ENCODE measurements at places on chromosomes 2 and 18.

DNA sequence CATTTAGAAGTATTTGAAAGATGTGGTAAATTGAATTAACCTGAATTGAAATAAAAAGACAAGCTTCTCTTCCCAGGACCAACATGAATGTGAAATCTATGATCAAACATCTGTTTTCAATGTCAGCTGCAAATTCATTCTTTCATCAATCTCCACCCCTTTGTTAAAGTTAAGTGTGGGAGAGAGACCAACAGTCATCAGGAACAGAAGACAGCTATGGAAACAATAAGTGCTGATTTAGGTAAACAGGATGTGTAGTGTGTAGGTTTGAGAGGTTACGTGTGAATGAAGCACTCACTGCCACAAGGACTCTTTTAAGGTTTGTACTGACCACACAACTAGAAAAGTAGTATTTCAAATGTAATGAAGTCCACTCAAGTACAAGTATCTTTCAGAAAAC is 1659.8 kb upstream of the CELF4 start:
- DNase-seq, result no peak

GRCh38 chr18:79011300-79011870 is 31.8 kb downstream of the SALL3 start:
- no peak for DNase-seq

DNA sequence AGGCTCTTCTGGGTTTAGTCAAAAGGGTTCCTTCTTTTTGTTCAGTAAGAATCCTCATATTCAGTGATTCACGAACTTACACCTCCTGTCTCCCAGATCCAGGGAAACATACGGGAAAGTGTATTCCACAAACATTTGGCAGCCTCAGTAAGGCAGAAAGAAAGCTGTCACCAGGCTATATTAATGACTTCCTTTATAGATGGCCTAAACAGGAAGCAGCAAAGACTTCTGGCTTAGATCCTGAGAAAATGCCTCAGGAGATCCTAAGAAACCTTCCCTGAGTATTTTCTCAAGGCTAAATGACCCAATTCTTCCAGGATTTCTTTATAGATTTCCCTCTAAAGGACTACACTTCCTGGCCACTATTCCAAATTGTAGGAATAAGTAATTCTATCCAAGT is 1995.5 kb upstream of the CELF4 start:
- peak; percentile 53 for DNase-seq

DNA sequence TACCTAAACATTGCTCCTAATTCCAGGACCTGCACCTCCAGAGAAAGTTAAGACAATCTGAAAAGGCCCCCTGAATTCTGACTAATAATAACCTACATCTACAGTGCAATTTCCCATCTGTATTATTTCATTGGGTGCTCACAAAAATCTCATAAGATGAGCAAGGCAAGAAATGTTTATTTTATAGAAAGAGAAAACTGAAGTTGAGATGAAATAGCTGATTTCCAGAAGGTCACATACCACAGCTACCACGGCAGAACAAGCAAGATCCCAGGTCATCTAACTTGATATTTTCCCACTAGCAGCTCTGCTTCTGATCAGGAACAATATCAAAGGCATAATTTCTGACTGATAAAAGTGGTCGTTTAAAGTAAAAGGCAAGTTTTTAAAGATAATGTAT is 105.8 kb upstream of the COL5A2 start:
- no peak for DNase-seq

DNA sequence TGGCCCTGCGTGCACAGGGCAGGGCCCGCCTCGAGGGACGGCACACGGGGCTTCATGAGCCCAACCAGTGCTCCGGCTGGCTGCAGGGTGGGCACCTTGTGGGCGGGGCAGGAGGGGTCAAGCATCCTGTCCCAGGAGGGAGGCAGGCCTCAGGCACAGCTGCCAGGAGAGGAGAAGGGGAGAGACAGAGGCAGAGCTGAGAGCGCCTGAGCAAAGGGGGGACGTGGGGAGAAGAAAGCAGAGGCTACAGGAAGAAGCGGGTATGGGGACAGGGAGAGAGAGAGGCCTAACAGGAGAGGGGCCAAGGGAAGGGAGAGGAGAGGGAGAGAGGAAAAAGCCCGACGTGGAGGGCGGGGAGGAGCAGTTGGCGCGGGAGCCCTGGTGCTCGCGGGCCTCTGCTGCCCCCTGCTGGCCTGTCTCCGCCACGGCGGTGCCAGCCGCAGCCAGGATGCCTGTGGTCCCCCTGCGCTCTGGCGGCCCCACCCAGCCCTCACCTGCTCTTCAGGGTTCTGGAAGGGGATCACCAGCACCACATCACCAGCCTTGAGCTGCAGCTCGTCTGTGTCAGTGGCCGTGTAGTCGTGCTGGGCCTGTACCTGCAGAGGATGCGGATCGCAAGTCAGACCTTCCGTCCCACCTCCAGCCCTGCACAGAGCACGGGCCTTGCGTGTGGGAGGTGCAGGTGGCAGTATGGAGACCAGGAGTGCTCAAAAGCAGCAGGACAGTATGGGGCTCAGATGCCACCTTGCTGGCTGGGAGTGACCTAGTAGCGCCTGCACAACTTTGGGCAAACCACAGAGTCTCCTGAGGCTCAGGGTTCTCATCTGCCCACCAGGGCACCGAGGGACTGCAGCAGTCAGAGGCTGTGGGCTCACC is 56.8 kb downstream of the BIN1 start:
- peak; percentile 55 for DNase-seq

GRCh38 chr2:72112981-72113846 is 34.4 kb downstream of the CYP26B1 start:
- no peak for DNase-seq

DNA sequence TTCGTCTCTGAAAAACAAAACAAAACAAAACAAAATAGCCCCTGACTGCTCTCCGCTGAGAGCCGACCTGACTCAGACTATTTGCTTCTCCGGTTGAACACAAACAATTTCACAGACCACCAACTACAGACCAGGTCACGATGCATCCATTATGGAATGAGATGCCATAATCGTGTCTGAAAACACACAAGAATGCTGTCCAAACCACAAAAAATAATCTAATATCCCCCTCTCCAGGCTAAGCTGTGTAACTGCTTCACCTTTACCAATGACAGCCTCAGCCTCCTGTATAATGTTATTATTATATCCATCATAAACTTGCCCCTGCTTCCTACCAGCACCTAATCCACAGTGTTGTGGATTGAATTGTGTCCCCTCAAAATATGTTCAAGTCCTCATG is 114.7 kb downstream of the DNAH6 start:
- DNase-seq, result peak; percentile 57

DNA sequence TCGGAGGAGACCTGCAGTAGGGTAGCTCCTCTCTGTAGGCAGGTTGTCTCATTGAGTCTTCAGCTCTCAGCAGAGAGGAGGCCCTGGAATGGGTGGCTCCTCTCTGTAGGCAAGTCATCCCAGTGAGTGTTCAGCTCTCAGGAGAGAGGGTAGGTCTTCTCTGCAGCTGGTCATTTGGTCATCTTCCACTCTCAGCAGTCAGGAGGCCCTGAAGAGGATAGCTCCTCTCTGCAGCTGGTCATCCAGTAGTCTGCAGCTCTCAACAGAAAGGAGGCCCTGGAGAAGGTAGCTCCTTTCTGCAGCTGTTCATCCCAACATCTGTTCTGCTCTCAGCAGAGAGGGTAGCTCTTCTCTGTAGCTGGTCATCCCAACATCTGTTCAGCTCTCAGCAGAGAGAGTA is 26.0 kb upstream of the RUFY4 start:
- DNase-seq, result no peak

DNA sequence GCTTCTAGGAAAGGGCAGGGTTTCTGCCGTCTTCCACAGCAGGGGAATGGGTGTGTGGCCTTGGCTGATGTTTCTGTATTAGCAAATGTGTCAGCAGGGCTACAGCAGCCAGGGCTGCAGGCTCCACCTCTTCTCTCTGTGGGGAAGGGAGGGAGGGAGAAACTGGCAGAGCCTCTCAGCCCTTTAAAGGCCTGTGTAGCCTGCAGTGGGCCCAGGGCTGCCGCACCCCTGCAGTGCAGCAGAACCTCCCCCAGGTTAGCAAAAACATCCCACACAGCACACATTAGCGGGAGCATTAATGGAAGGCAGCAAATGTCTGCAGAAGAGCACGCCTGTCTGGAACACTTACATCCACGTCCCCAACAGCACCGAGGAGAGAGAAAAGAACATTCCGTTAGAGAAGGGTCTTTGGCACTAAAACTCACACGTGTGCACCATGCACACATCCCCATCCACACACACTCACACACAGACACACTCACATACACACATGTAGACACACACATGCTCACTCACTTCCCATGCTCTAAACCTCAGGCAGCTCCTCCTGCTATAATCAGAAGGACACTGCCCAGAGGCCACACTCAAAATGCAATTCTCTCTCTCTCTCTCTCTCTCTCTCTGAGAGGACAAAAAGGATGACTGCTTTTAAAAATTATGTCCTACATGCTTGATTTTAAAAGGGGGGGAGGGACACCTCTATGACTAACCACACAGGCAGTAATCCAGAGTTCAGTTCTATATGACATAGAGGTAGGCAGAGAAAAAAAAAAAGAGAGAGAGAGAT is 24.1 kb downstream of the MRPL35 start:
- DNase-seq, result peak; percentile 84

DNA sequence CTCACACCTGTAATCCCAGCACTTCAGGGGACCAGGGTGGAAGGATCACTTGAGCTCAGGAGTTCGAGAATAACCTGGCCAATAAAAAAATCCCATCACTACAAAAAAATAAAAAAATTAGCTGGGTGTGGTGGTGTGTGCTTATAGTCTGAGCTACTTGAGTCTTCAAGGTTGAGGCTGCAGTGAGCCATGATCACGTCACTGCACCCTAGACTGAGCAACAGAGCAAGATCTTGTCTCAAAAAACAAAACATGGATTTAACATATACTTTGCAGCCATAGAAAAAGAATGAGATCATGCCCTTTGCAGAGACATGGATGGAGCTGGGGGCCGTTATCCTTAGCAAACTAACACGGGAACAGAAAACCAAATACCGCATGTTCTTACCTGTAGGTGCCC is 22.2 kb downstream of the SH2D6 start:
- no peak for DNase-seq

DNA sequence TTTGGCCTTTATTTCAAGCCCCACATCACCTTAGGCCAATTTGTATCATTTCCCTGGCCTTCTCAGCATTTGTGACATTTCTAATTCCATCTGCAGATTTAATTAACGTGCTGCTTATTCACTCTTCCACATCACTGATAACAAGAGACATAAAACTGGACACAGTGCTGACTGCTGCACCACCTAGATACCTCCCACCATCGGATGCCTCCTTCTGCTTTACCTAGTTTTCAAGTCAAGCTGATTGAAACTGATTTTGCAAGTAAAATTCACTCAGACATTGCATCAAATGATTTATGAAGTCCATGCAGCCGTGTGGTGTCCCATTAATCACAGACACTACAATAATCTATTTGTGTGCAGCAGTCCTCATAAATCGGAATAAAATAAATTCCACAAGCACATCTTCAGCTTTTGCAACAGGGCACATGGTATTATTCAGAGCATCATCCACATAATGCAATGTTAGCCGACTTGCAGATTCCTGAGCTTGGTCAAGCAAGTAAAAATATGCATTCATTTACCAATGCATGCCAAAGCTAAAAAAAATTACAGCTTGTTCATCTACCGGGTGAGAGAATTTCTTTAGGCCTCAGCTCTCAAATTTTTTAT is 15.9 kb upstream of the CRIM1 start:
- DNase-seq, result peak; percentile 52

DNA sequence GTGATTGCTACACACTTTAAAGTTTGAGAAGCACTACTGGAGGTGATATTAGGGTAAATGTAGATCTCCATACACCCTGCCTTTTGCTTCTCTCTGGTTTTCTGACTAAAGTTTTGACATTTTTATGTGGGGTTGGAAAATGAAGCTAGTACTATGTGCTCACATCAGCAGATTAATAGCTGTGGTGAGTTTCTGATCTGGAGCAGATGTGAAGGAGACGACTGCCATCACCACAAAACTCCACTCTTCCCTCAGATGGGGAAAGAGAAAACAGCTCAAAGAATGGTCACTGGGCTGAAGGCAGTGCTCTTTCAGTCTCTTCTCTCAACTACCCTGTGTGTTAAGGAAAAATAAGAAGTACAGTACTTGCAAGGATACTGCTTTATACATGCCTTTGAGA is 37.2 kb downstream of the PLEKHA3 start:
- DNase-seq, result no peak

DNA sequence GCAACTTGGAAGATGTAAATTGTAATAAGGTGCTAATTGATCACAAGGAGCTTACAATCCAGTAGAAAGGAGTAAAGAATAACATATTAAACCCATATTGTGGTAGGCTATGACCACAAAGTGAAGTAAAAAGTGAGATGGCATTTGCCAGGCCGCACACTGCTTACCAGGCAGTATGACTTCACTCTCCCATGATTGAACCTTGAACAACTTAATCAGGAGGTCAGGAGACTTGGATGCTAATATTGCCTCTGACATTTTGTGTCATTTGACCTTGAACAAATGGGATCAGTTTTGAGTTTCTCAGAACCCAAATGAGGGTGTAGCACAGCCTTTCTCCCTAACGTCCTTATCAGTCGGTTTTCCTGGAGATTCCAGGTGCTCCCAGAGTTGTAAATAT is 44.0 kb downstream of the SLC9A2 start:
- DNase-seq, result no peak

- DNase-seq, result no peak
Measured at GRCh38 chr2:99772591-99773331, 282.9 kb upstream of the REV1 start.

DNA sequence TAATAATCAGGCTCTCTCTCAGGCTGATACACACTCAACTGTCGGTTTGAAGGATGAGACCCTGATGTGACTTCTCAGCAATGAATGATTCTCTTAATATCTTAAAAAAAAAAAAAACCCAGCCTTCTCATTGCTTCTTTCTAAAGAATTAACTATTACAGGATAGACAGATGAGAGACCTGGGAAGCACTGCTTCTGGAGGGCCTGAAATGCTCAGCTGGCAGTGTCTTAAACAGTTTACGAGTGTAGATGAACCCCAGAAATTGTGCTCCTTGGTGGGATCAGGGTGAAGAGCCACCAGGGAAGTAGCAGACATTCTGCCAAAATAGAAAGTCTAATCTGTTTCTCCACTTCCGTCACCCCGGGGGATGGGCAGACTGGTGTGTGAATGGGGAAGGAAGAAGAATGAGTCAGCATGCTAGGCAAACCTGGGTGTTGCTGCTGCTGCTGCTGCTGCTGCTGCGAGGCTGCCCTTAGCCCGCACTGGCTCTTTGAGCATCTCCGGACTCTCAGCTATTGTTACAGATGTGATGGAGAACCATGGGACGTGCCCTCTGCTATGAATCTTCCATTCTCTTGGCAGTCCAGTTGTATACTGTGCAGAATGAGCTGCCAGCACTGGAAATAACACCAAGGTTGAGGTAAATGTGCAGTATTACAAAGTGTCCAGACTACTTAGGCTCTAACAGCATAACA is 158.4 kb downstream of the SETBP1 start:
- DNase-seq, result peak; percentile 64

Data from cardiac fibroblast (primary cell).